ENCODE measurements at places on chromosomes 7 and 10.

- no peak for DNase-seq
Observed at GRCh38 chr7:129649128-129649690, 37.7 kb downstream of the NRF1 start.

- no peak for DNase-seq
Observed at GRCh38 chr7:127594490-127594889, 954 bp downstream of the FSCN3 start.

DNA sequence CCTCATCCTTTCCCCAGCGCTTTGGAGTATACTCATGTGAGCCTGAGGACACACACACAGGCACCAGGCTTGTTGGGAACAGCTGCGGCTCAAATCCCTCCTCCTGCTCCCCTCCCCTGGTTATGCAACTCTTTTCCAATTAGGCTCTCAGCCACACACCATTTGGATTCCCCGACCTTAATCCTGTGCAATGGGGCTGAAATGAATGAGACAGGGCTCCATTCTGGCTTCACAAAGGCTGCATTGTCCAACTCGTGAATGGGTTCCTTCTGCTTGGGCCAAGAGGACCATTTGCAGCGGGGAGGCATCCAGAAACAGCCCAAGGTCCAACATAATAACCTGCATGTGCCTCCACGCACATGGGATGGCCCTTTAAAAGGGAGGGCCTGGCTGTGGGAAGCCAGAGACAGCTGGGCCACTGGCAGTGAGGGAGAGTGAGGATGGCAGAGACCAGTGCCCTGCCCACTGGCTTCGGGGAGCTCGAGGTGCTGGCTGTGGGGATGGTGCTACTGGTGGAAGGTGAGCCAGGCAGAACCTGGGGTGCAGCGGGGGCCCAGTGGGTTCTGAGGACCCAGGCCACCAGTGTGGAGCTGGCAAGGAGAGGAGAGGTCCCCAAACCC, at the start of gene RGR:
Gene RGR (plus strand): TSS at position 403 of the 620 bp plus-strand sequence. CDS start 38 bp downstream, at position 441.
- DNase-seq, result no peak

GRCh38 chr10:15370212-15370855, 755 bp downstream of the FAM171A1 start:
- no peak for DNase-seq

- DNase-seq, result no peak
Observed at GRCh38 chr10:11110539-11110938, 92.9 kb downstream of the CELF2 start.
